DND-41 (cell line): ENCODE measurements at places on chromosomes 1 and 21.

DNA sequence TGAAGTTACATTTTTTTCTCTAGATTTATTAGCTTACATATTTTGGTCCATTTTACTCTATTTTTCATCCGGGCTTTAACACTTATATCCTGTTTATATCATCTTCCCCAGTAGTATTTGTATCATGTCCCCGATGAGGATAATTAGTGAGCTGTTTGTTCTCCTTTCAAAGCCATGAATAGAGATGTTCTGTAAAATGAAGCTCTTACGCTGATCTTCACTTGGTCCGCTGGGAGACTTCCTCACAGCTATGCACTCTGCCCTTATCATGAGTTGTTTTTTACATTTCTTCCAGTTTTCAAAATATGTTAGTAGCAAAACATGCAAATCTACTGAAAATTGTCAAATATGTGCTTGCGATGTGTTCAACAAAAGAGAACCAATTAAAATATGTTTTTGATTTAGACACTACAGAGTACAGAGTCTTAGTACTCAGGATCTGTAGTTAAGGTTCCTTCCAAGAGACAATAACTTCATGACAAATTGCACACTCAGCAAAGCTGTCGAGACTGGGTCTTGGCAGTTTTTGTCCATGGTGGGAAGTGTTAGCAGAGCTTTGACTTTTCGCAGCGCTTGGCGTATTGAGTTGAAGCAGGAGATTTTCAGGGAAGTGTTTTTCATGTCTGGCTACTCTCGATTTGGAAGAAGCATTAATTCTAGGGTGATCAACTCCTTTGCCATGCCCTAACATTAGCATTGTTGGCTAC lies 292.0 kb upstream of the ADAMTS5 start:
- DNase-seq, result no peak

- DNase-seq, result no peak
Observed at GRCh38 chr21:27201197-27201596, 234.3 kb upstream of the ADAMTS5 start.

DNA sequence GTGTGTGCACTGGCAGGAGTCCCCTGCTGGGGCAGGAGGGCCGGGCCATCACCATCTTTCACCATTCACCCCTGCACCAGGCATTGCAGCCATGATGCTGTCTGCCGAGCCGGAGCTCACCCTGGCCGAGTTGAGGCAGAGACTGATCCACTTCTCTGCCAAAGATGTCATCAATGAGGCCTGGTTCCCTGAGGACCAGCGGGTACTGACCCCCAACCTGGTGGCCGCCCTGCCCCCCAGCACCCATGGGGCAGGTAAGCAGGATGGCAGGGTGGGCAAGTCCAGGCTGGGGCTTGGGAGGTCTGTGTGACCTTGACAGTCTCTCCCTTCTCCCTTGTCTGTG lies 18.6 kb downstream of the PCSK9 start:
- no peak for DNase-seq

GRCh38 chr21:37529649-37530048 lies 163.1 kb downstream of the DYRK1A start:
- DNase-seq, result no peak

GRCh38 chr1:92743221-92743620 lies 41.7 kb downstream of the EVI5 start:
- no peak for DNase-seq
